SHP77 (cell line): ENCODE measurements at places on chromosomes 1 and 21.
A peak's percentile ranks its signal among the peaks of the same experiment; 100 is the strongest.

DNA sequence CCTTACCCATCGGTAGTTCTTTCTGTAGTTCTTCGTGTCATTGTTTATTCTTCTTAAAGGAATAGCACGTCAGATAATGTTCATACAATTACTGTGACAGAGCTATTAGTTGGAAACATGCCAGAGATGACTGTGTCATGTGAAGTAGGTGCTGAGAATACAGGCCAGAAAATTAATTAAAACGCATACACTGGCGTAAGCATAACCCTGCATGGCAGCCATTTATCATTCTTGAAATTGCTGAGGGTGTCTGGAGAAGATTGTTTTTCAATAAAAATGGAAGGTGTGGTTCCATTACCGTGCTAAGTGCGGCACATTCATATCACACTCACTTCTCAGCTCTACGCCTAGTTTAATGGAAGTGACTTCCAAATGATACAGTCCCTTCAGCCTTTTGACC is 7.8 kb downstream of the ETS2 start:
- no peak for DNase-seq

- no peak for DNase-seq
Measured at GRCh38 chr1:224406216-224406615, 28.4 kb downstream of the WDR26 start.

- DNase-seq, result no peak
Measured at GRCh38 chr1:109495738-109496137, 1.8 kb downstream of the CYB561D1 start.

GRCh38 chr1:81554108-81554507 is 246.6 kb upstream of the ADGRL2 start:
- peak; percentile 60 for DNase-seq

DNA sequence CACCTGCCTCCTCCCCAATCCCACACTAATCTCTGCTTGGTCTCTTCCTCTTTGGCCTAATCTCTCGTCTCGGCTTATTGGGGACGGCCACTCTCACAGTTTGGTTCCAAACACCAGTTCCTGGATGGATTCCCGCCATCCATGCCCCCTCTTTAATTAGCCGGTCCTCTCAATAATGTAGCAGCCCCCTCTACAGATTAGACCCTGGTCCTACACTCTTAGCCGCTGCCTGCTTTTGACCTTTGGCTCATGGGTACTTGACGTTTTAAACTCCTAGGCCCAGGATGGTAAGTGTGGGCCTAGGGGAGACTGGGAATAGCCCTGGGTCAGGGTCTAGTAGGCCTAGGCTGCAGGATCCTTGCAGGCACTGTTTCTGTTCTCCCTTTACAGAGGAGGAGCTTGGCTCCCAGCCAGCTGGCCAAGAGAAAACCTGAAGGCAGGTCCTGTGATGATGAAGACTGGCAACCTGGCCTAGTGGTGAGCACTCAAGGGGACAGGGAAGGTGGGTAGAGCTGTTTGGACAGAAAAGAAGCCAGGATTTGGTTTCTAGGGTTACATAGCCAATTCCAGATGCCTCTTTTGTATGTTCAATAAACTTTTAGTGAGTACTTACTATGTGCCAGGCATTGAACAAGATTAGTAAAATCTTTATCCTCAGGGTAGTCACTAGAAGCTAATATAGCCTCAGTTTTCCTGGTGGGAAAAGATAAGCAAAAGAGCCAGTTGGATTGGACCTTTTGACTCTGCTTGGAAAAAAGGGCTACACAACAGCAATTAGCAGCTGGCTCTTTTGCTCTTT is 758 bp downstream of the RAD54L start:
- peak; percentile 32 for DNase-seq

GRCh38 chr1:181514298-181515290 is 31.3 kb downstream of the CACNA1E start:
- peak; percentile 63 for DNase-seq

- no peak for DNase-seq
Measured at GRCh38 chr1:235583511-235584001, 66.0 kb downstream of the GNG4 start.

GRCh38 chr1:15178571-15179484 is 25.3 kb downstream of the TMEM51 start:
- peak; percentile 68 for DNase-seq

GRCh38 chr1:237959838-237960237 is 69.1 kb upstream of the ZP4 start:
- no peak for DNase-seq

GRCh38 chr1:24970399-24970753 is 40.3 kb upstream of the RUNX3 start:
- no peak for DNase-seq

- no peak for DNase-seq
Measured at GRCh38 chr1:20390589-20391331, 95.2 kb downstream of the CAMK2N1 start.

GRCh38 chr1:12196641-12197482 is 30.1 kb downstream of the TNFRSF1B start:
- peak; percentile 49 for DNase-seq

DNA sequence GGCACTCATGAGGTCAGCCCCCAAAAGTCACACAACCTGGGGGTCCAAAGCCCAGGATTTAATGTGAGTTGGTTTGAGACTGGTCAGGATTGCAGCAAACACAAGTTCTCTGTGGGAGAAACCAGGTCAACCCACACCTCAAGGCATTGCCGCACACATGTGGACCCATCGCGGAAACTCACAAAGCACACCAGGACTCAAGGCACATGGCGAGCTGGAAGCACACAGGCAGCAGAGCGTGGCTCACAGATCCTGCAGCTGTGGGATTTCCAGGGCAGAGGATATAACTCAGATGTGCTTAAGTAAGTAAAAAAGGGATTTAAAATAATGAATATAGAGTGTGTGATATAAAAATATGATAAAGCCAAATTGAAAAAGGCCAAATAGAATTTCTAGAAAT is 51.6 kb upstream of the ADARB1 start:
- DNase-seq, result no peak

GRCh38 chr1:246394121-246394520 is 113.0 kb downstream of the SMYD3 start:
- DNase-seq, result no peak

- peak; percentile 33 for DNase-seq
Measured at GRCh38 chr1:243325305-243325890, 69.6 kb downstream of the SDCCAG8 start.

- no peak for DNase-seq
Measured at GRCh38 chr21:33185852-33186251, 43.9 kb upstream of the IFNAR2 start.

DNA sequence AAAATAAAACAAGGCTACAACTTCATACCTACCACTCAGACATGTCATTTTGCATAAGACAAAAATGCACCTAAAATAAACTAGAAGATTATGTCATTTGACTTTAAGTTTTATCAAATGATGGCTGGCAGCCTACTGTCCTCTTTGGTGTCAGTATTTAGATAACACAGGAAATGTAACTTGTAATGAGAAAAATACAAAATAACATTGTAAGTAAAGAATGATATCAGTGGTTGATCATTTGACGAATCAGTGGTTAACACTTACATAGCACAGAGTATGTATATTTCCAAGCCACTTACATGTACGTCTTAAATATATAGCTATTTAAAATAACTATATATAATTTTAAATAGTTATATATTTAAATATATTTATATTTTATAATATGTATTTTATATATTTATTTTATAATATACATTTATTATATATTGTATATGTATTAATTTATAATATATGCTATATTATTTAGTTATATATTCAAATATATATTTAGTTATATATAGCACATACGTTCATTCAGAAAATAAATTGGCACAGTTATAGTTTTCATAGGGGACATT is 44.1 kb downstream of the ZNF678 start:
- no peak for DNase-seq

GRCh38 chr1:21397813-21398188 is 42.1 kb upstream of the NBPF3 start:
- no peak for DNase-seq

GRCh38 chr1:36881068-36881405 is 153.3 kb downstream of the GRIK3 start:
- no peak for DNase-seq

DNA sequence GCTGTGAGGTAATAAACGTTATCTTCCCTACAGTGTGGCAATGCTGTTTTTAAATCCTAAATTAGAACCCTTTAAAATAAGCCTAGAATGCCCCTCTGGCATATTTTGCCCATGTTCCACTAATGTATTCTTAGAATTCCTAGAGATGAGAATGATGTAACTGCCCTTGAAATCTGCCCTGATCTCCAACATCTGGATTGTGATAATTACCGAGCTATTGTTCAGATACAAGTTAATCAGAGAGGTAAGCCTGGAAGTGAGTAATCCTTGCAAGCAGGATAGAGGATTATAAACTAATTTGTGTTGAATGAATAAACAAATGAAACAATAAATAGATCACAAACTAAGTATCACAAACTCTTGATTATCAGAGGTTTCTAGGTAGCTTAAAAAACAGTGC is 107.8 kb upstream of the DMRTA2 start:
- DNase-seq, result no peak

DNA sequence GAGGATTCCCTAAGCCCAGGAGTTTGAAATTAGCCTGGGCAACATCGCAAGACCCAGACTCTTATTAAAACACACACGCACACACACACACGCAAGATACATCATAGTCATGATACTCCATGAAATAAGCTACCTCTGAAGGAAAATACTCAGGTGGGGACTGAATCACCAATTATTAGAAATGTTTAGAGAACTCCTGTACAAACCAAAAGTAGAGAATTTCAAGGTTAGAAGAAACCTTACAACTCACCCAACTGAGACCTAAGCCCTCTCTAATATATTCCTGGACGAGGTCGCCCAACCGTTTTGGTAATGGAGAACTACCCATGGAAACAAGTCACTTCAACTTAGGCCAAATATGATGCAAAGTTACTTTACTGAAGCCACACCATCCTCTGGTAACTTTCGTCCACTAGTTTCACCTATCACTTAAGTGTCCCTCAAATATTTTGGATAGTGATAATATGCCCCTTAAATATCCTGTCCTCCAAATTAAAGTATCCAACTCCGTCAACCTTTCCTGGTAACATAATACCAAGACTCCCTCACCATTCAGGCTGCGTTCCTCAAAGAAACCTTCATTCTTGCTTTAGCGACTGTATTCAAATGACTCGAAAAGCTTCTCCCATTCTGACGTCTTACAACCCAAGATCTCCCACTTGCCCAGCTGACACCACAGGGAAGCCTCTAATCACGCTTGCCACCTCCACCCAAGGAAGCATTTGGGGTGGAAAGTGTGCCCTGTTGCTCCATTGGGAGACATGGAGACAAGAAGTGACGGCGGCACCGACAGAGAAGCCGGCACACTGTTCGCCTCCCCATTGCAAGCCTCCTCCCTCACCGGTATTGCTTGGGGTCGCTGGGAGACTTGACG is 856 bp downstream of the NRDC start:
- no peak for DNase-seq
